Posterior vena cava (tissue), 2 donors: ENCODE measurements at places on chromosomes 5 and 9.

GRCh38 chr9:7507566-7508270 is 291.9 kb downstream of the DMAC1 start:
- DNase-seq: no peak

GRCh38 chr5:159486836-159487235 is 156.5 kb upstream of the IL12B start:
- DNase-seq: no peak

DNA sequence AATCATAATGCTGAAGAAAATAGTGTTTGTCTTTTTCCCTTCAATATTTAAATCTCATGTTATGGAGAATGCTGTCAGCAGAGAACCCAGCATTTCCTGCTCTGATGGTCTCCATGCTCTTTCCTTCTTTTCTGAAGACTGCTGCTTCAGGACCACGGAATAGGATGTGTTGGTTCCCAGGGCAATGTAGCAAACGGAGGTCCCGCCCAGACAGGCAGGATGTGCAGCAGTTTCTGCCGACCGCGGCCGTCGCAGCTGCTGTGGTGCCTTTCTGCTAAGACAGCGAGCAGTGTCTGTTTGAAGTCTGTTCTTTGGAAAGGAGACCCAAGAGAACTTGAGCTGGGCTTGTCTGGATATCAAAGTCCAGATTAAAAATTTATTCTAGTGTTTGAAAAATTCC is 654.3 kb downstream of the CCDC171 start:
- DNase-seq: no peak

DNA sequence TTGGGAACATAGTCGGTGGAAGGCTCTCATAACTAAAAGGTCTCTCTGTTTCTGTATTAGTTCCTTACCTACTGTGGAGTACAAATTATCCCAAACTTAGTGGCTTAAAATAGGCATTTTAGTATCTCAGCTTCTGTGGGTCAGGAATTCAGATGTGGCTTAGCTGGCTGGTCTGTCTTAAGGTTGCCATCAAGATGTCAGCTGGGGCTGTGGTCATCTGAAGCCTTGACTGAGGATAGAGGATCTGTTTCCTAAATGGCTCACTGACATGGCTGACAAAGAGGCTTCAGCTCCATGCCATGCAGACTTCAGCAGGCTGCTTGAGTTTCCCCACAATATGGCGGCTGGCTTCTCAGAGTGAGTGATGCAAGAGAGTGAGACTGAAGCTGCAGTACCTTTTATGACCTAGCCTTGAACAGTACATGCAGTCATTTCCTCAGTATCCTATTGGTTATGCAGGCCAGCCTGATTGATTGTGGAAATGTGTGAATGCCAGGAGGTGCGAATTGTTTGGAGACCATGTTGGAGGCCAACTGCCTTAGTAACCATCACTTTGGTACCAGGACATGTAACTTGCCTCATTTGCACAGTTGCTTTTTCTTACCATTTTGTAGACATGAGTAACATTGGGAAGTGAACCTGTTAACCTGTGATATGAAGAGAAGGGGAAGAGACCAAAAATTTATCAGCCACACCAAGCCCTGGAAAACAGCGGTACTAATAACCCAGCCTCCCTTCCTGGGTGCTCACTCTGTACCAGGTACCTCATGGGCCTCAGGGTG is 152.8 kb upstream of the IER5L start:
- no peak for DNase-seq

- DNase-seq: no peak
Measured at GRCh38 chr5:56298336-56299090, 65.4 kb upstream of the ANKRD55 start.

GRCh38 chr5:27463446-27464149 is 425.2 kb upstream of the CDH9 start:
- DNase-seq: no peak

GRCh38 chr5:145925803-145926202 is 10.6 kb upstream of the SH3RF2 start:
- no peak for DNase-seq

DNA sequence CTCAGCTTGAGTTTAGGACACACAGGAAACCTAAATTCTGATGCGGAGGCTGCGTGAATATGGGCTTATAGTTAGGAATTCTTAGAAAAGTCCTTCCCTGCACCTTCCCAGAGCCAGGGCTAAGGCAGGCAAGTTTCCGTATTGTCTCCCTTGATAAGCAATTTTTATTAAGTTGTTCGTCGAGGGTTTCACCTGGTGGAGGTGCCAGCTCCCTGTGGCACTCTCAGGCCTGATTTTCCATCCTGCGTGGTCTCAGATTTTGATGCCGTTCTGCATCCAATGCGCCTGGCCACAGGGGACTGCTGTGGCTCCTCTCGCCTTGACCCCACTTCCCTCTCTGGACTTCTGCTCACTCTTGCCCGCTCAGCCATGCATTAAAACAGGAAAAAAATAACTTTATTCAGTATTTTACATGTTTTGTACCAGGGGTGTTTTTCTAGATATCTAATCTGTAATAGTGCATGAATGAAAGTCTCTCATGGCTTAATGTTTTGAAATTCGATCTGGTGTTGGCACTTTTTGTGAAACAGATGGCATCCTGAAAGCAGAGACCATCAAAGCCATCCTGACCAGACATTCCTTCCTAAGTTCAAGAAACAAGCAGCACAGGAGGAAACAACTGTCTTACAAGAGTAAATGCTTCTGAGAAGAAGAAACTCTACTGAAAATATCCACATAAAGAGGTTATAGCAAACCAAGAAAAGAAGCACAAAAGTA is 50.7 kb downstream of the TRIP13 start:
- DNase-seq: peak; percentile 42

GRCh38 chr5:145586661-145587307 is 248.4 kb downstream of the PRELID2 start:
- no peak for DNase-seq

GRCh38 chr9:135555203-135555602 is 6.4 kb upstream of the PAEP start:
- peak; percentile 20 for DNase-seq

DNA sequence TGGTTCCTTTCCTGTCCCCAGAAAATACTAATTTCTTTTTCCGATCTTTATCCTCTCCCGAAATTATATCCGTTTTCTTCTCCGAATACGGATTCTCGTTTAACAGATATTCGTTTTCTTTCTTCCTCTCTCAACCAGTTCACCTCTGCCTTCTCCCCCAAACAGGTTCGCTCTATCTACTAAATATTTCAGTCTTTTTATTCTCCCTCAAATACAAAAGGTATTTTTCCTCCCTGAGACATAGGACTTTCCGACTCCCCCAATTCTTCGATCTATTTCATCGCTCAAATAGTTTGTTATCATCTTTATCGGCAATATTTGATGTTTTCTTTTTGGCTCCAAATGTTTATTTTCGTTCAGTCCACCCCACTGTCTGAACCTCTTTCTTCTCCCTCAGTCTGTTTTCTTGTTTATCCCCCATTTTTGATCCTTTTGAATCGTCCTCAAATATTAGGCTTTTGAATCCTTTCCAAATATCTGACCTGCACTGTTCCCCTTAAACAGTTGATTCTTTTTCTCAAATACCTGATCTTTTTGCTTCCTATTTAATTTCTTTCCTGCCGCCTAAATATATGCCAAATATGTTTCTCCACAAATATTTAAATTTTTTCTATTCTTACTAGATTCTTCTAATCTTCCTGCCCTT is 4.4 kb downstream of the PITX1 start:
- no peak for DNase-seq

GRCh38 chr5:28703651-28704260 is 1665.4 kb upstream of the CDH9 start:
- no peak for DNase-seq

- DNase-seq: no peak
Measured at GRCh38 chr5:54959673-54960418, 25.5 kb downstream of the ESM1 start.

GRCh38 chr5:154309371-154309745 is 118.8 kb downstream of the GALNT10 start:
- DNase-seq: no peak

- peak; percentile 74 for DNase-seq
Measured at GRCh38 chr5:51389577-51390463, 6.6 kb downstream of the ISL1 start.

DNA sequence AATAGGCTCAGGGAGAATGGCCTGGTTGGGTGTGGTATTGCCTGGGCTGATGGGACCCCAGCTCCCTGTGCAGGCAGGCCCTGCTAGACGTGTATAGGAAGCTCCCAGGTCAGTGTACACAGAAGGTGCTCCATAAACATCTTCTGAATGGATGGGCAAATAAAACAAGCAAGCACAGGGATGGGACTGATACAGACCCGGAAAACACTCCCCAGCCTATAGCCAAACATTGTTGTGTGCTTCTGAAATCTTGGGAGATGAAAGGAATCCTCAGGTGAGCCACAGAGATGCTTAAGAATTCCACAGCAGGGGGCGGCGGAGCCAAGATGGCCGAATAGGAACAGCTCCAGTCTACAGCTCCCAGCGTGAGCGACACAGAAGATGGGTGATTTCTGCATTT is 151.8 kb downstream of the ENTREP1 start:
- DNase-seq: no peak

GRCh38 chr9:36691671-36692070 is 119.0 kb downstream of the MELK start:
- no peak for DNase-seq

DNA sequence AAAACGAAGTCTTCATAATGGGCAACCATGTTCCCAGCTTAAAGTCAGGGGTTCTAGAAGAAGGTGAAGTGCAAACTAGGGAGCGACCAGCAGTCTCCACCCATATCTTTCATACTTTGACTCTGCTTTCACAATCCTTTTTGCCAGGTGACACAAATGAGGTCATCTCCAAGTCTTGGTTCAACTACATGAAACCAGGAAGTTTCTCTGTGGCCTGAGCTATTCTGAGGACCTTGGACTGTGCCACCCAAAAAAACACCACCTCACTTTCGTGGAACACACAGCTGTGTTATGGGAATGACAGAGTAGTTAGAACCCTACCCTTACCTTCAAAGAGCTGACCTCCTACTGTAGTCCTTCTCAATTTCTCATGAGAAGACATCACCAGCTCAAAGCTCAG is 309.2 kb downstream of the AGTPBP1 start:
- DNase-seq: no peak

GRCh38 chr9:133460405-133461175 is 812 bp downstream of the CACFD1 start:
- no peak for DNase-seq

DNA sequence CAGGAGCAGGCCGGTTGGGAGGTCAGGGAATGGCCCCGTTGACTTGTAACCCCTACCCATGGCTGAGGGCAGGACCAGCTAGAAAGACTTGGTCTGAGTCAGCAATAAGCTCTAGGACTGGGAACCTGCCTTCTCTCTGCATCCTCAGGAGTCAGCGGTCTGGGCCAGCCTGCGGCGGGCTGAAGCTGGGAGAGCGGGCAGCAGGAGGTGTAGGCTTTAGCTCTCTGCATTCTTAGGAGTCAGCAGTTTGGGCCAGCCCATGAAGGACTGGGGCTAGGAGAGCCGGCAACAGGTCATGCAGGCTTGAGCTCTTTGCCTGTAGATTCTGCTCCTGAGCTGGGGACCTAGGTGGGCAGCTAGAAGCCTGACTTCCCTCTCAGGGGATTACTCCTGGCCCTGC is 6.4 kb upstream of the SMIM32 start:
- no peak for DNase-seq

DNA sequence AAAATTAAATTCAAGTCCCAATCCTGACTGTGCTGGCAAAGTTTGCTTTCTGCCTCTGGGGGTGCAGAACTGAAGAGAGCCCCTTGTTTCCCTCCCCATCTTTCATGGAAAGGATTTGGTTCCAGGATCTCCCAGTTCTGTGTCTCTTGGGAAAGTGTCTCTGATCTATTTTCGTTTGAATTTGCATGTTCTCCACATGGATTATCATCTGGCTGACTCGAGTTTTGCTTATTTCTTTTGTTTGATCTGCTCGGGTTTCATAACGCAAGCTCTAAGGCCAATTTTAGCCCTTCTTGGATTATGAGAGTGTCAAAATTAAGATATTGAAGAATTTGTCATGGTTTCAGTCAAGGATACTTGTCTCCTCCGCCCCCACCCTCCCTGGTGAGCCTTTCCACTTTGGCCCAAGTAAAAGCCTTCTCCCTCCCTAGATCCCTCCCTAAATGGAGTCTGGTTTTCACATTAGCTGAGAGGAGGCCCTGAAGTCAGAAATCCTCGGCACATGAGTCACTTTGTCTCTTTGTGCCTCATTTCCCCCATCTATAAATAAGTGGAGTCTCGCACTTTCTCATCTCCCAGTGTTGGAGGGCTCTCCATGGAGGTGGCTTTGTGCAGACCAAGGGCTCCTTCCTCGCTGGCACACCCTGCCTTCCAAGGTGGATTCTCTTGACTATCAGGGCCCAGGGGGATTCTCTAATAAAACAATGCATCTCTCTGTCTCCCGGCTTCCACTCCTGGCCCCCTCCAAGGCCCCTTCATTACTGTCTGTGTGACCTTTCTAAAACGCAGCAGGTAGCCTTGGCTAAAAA is 17.3 kb downstream of the ADRB2 start:
- DNase-seq: no peak

GRCh38 chr9:133732639-133733408 is 5.3 kb downstream of the SARDH start:
- no peak for DNase-seq

DNA sequence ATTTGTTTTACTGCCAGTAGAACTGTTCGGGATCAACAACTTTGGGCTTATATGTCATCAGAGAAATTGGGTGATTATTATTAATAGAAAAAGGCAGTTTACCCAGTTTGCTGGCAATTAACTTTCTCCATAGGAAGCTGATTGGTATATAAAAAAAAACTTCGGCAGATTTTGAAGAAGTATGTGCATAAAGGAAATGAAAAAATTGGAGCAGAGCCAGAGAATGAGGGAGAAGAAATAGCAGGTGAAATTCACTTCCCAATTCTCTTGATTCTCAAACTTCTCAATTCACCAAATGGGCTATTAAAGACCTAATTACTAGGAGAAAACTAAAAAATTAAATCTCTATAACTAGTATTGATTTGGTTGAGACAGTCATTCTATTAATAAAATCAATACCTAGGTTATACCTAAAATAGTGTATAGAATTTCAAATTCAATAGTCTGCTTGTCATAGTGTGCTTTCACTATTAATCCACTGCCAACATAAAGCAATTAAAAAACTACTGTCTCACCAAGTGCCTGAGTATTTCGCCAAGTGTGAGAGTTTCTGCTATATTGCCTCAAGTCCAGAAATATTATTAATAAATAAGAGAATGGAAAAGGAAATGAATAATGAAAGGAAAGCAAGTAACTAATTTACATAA is 47.5 kb downstream of the STX17 start:
- DNase-seq: no peak

GRCh38 chr9:93181672-93182435 is 2.1 kb upstream of the WNK2 start:
- DNase-seq: no peak

GRCh38 chr9:128384801-128385495 is 13.8 kb downstream of the URM1 start:
- no peak for DNase-seq

GRCh38 chr5:101943784-101944183 is 352.3 kb downstream of the SLCO4C1 start:
- no peak for DNase-seq
